ENCODE measurements at places on chromosomes 2 and 18.

GRCh38 chr2:86750240-86750839 lies 30.2 kb downstream of the RMND5A start:
- DNase-seq = no peak

- DNase-seq = no peak
These were observed 312.1 kb upstream of the ZEB2 start for GRCh38 chr2:144832048-144832447.

DNA sequence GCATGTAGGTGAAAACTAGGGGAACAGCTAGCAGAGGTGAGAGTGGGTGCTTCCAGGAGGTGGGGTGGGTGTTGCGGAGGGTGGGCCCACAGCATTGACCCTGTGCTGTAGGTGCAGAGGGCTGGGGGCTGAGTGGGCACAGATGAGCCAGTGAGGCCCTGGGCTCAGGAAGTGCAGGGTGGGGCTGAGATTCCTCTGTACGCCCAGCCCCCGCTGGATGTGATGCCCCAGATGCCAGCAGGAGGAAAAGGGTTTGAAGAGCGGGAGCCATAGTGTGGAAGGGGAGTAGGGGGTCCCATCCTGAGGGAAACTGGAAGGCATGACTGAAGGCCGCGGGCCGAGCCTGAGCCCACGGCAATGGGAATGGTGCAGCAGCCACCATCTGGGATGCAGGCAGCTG lies 14.1 kb upstream of the OTOS start:
- DNase-seq = no peak

DNA sequence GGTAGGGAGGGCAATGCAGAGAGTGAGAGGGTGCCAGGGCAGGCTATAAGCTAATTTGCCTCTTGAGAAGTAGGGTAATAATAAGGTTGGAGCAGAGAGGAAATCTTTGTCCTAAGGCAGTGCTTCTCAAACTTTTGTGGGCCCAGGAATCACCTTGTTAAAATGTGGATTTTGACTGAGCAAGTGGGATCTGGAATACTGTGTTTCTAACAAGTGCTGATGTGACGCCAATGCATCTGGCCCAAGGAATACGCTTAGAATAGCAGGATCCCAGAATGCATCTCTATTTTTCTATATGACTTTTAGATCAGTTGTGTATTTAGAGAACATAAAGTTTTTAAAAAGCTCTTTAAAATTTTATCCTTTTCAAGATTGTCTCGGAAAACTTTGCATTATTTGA lies 29.7 kb upstream of the GTF2A1L start:
- no peak for DNase-seq

DNA sequence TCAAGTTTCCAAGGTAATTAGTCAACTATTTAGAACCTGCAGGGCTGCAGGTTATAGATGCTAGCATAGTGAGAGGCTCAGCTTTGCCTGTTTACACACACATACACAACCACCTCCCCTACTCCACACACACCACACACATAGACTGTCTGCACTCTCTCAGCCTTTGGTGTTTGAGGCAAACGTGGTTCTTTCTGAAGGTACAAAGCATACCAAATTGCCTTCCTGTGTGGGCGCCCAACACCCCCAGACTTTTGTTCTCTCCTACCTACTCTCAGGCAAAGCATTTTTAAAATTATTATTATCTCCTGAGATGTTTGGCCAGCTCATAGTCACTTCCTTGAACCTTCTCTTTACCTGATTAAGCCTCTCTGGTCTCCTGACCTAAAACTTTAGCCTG lies 44.9 kb downstream of the MYO3B start:
- no peak for DNase-seq

GRCh38 chr2:3456125-3456524 lies 63.2 kb downstream of the ADI1 start:
- DNase-seq = no peak

- DNase-seq = no peak
These were observed 48.3 kb downstream of the RFTN2 start for GRCh38 chr2:197626965-197627625.

DNA sequence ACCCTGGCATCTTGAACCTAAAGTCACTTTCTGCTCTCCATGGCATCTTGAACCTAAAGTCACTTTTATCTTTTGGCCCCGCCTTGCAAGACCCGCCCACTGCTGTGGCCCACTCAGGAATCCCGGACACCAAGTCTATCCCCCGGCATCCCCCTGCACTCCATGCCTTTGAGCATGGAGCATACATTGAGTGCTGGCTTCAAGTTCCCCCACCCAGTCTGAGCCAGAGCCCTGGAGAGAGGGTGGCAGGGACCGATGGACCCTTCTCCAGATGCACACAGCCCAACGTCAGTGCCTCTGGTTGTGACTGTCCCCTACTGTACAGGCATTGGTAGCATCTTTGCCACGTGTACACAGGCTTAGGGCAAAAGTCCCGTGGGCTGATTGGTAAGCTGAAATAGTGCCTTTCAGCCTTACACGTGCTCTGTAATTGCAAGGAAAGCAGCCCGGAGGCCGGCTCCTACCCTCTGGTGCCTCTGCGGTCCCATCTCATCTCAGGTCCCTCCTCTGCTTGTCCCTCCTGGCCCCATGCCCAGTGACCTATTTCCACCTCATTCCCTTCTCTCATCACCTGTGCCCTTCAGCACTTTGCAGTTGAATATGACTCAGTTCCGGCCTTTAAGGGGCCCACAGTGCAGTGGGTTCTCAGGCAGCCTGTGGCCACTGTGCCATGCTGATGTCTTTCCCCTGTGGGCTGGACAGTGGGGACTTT lies 154.0 kb downstream of the INHBB start:
- no peak for DNase-seq

DNA sequence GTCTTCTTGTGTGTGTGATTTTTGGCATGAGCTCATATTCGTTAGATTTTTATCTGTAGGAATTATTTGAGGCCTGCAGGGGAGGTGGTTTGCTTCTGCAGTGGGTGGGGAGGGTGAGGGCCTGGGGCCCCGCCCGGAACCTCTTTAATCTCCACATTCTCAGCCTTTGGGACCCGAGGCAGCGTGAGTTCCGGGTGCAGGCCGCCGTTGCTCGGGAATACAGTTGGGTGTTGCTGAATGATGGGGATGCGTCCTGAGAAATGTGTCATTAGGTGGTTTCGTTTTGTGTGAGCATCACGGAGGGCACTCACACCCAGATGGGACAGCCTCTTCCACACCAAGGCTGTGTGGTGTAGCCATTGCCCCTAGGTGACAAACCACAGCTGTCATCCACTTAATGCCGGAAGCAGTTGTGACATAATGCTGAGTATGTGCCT lies 13.7 kb upstream of the GAL3ST2 start:
- no peak for DNase-seq

DNA sequence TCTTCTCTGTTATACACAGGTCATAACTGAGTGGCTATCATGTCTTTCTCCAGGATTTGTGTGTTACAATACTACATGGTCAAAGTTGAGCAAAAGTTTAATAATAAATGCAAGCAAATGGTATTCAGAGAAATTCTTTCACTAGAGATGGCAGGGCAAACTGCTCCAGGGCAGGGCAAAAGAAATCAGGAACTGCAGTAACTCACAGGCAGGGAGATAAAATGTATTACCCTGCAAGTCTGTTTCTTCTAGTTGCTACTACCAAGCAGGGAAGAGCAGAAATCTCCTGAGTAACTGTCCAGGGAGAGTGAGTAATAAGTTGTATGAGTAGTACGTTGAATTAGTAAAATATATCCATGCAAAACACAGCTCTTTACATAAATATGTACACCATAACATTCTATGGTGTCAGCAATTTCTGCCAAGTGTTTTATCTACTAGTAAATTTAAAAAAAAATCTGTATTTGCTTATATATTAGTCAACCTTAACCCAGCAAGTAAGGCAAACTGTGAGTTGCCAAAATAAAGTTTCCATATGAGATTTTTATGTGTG lies 404.1 kb downstream of the ZEB2 start:
- no peak for DNase-seq

- no peak for DNase-seq
These were observed 687 bp downstream of the CTDP1 start for GRCh38 chr18:79680100-79680879.

DNA sequence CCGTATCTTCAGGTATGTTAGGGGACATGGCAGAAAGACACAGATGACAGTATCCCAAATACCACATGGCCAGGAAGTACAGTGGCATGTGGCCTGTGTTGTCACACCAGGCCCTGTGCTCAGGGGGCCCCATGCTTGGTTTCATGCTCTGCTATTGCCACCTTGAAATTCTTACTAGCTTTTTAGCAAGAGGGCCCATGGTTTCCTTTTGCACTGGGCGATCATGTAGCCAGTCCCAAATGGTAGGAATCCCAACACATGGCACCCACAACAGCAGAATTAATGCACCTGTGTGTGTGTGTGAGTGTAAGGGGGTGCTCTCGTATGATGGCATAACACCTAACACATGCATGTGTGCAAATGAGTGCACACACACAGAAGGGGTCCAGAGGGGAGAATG lies 39.2 kb downstream of the MYO7B start:
- no peak for DNase-seq

DNA sequence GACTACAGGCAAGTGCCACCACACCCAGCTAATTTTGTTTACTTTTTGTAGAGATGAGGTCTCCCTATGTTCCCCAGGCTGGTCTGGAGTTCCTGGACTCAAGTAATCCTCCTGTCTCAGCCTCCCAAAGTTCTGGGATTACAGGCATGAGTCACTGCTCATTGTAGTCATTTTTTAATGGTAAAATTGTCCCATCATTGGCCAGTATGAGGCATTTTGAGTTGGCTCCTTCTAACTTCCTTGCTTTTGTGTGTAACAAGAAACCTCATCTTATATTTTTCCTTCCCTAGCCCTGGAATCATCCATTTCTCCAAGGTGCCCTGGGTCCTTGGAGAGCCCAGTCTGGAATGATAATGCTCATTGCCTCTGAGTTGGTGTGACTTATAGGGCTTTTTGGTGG lies 148.5 kb downstream of the INHBB start:
- no peak for DNase-seq

- no peak for DNase-seq
These were observed 1.9 kb downstream of the HDLBP start for GRCh38 chr2:241313543-241314095.

DNA sequence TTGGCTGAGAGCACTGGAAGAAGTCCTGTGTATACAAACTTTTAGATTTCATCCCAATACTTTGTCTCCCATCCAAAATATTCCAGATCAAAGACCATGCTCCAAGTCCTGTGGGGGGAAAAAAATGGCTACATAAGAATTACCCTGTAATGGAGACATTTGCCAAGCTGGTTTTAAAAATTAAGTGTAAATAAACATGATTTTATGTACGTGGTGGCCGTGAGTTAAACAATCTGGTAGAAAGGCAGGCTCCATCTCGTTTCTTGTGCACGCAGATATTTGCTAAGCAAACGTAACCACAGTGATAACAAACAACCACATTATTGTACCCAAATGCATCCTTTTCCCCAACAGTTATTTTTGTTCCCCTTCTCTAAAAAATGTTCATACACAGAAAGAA lies 176.4 kb downstream of the ZNF516 start:
- no peak for DNase-seq

DNA sequence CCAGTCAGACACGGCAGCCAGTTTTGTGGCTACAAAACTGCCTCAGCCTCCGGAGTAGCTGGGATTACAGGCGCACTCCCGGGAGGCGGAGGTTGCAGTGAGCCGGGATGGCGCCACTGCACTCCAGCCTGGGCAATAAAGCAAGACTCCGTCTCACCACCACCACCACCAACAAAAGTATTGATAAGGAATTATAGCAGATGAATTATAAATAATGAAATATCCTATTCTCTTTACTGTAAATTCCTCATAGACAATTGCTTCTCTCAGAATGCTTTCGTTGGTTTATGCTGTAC lies 1.4 kb upstream of the FAM161A start:
- no peak for DNase-seq

DNA sequence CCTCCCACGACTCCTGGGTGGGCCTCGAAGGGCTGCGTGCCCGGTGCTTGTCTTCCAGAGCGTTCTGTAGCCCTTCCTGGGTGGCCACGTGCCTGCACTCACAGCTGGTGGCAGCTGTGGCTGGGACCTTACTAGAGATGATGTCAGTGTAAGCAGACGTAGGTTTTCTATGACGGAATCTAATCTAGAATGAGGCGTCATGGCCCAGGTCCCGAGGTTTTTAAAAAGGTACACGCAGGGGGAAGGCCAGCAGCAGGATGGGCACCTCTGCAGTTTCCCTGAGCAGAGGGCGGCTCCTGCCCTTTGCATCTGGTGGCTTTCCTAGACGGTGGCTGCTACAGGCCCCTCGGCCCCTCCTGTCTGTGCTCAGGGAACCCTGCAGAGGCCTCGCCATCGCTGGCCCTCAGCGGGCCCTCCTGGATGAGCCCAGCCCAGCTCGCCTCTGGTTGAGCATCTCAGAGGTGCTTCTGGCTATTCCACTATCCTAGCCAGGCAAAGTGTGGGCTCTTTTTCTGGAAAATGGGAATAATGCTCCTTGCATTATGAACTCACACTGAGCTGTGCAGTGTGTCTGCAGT lies 49.6 kb upstream of the PXDN start:
- no peak for DNase-seq

DNA sequence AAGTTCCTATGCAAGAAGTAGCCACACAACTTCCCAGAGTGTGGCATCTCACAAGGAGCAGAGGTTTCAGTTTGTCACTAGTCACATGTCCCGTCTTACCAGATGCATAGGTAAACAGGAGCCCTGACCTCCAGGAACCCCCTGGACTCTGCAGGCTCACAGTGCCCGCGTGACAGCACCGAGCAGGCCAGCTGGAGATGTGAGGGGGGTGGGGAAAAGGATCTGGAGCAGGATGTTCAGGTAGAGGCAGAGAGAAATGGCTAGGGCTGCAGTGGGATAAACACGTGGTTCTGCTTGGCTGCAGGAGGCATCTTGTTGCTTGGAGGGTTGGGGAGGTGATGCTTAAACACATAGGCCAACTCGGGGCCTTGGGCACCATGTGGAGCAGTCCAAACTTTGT lies 54.2 kb downstream of the IMPA2 start:
- no peak for DNase-seq

DNA sequence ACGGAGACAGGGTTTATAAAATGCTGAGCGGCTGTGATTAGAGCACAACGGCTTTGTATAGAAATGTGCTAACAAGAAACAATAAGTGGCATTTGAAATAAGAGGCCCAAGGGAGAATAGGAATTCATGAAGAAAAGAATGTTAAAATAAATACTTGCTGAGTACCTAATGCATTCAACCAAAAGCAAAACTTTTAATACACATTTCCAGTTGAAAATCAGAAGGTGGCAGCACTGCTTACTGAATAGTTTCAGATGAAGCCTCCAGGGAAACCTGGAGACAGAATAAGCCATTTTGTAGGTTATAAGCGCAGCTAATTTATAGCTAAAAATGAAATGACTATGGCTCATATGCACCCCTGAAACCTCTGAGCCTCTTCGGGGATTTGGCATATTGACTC lies 286.6 kb downstream of the DPP10 start:
- no peak for DNase-seq

- no peak for DNase-seq
These were observed 137.7 kb upstream of the HAAO start for GRCh38 chr2:42930025-42930581.

- DNase-seq = peak; percentile 37
These were observed 22.0 kb downstream of the SAG start for GRCh38 chr2:233329489-233330135.

DNA sequence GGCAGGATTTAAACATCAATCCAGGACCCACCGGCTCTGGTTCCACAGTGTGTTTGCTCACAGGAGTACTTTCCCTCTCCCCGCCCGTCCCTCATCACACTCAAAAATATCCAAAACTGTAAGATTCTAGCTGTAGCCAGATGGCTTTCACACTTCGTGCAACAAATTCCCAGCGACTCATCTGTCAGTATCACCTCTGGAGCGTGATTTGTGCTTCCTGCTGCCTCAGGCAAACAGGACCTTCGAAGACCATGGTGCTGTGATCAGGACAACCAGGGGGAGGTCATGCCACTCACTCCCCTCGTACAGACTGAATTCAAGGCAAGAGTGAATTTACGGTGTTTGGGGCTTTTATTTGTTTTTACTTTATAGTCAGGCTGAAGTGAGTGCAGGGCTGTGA lies 154.5 kb upstream of the PID1 start:
- no peak for DNase-seq

Data from NCI-H2107 (cell line).